Muscle of arm (tissue), 14 donors: ENCODE measurements at places on chromosomes 4 and X. TPM values are rescaled to one million over a fixed set of nuclear protein-coding genes. Genes with fewer than 3 reads are reported as not detected.

The ARHGAP36 gene
- 165 TPM for polyA plus RNA-seq

The SSX4B gene
- polyA plus RNA-seq = not detected

The CXCL13 gene
- polyA plus RNA-seq = 5.5 TPM

The SPANXN4 gene
- not detected for polyA plus RNA-seq

The PCDH7 gene
- 32.4 TPM for polyA plus RNA-seq

The STOX2 gene
- 5.1 TPM for polyA plus RNA-seq

The CXCL11 gene
- not detected for polyA plus RNA-seq

The CLCN4 gene
- polyA plus RNA-seq = not detected

The GAGE13 gene
- not detected for polyA plus RNA-seq

The TMEM129 gene
- polyA plus RNA-seq = 15.8 TPM

The ATP2B3 gene
- 0.21 TPM for polyA plus RNA-seq

The CLNK gene
- polyA plus RNA-seq = 0.31 TPM

The SLC6A14 gene
- polyA plus RNA-seq = not detected

DNA sequence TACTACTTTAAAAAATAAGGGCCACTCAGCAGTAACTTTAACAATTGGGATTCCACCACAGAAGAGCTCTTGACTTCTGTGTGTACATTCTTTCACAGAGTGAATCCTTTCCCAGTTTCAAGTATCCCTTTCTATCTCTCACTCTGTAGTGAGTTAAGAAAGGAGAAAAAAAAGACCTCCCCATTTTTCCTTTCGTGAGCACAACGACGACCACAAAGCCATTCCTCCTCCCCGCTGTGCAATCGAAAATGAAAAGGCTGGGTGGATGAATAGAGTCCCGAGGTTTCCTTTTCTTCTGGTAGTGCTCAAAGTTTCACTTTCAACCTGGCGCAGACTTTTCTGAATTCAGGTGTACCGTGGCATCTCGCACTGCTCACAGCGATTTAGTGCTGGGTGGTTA, 58.0 kb downstream of the TAB3 start:
- no peak for DNase-seq

- no peak for DNase-seq
Measured at GRCh38 chrX:716136-716535, 85.5 kb downstream of the SHOX start.

GRCh38 chr4:24917076-24917856, 4.4 kb upstream of the CCDC149 start:
- no peak for DNase-seq

DNA sequence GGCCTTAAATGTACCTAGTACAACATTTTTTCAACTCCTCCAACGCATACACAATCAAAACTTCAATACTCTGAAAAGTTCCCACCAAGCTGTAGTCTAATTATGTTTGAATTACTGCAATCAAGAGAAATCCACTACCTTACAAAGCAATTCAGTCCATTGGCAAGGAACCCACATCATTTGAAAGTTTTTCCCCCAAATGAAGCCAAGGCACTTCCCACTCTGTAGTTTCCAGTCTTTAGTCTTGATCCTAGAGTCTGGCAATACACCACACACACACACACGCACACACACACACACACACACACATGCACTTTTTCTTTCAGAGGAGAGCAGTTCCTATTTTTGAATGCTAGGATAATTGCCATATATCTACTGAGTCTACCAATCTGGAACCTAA, 79.6 kb downstream of the ANTXR2 start:
- no peak for DNase-seq

DNA sequence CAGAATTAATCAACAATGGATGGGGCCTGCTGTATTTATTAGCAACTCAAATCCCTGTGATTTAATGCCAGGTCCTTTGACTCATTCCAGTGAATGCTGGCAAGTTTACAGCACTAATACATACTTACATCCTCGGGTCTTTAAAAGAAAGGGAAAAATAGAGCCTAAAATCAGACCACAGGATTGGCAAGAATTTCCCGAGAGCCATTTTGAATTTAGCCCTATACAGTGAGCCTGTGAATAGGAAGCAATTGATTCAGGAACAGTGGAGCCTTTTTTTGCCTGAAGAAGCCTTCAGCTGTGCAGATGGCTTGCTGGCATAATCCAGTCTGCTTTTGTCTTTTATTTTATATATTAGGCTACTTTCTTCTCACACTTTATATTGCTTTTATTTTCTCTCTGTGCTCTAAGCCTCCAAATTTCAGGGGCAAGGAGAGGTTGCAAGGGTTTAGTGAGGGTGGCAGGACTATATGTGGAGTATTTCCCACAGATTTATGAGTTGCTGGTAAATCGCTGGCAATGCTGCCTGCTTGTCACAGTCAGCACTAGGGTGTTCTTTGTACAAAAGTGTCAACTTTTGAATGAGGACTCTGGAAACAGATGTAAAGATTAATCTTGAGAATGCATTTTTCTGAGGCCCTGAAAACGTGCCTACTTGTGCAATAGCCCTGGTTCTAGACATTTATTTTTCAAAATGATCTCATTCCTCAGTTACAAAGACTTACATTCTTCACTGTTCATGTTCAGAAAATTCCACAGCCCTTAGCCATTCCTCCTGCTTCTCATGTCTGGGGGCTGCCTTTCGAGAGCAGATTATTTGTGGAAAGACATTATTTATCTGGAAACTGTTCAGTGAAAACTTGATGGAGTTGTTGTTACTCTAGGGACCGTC, 303.5 kb downstream of the SPRY1 start:
- DNase-seq = peak; percentile 59

DNA sequence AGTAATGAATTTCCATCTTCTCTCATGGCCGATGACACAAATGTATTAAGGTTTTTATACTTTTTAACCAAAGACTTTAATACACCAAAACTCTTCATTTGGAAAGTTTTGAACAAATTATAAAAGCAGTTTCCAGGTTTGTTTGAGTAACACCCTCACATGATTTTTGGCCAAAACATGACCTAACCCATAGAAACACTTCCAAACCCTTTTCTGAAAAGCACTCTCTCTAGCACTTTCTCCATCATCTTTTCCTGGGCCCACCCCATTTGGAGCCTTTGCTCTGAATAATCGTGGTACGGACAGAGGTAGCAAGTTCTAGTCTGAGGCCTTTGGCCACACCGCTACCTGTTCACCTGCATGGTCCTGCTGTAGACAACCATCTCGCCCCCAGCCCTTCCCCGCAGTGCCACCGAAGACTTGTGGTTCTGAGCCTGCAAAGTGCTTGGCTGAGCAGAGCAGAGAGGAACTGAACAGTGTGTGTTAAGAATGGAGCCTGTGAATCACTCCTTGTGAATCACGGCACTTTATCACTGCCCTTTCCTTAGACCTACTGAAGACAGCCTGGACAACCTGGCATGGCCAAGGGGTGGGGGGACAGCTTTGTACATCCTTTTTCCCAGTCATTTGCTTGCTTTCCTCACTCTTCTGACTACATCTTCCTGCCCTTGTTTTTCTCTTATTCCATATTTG, 181.8 kb downstream of the PTTG2 start:
- no peak for DNase-seq

GRCh38 chr4:148345509-148345908, 96.7 kb downstream of the NR3C2 start:
- no peak for DNase-seq

DNA sequence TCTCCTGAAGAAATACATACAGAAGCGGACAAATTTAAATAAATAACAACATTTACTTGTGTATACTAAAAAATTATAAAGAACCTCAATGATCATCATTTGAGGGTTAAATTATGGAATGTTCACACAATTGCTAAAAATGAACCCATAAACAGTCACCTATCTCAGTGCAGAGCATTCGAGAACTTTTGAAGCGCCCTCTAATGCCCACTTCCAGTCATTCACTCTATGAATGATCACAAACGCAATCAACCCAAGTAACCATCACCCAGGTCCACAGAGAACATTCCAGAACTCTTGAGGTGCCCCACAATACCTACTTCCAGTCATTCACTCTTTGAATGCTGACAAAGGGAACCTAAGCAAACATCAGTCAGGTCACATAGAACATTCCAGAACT, 103.5 kb upstream of the PLAC1 start:
- no peak for DNase-seq

- no peak for DNase-seq
Measured at GRCh38 chr4:146061610-146062334, 113.7 kb upstream of the LSM6 start.

DNA sequence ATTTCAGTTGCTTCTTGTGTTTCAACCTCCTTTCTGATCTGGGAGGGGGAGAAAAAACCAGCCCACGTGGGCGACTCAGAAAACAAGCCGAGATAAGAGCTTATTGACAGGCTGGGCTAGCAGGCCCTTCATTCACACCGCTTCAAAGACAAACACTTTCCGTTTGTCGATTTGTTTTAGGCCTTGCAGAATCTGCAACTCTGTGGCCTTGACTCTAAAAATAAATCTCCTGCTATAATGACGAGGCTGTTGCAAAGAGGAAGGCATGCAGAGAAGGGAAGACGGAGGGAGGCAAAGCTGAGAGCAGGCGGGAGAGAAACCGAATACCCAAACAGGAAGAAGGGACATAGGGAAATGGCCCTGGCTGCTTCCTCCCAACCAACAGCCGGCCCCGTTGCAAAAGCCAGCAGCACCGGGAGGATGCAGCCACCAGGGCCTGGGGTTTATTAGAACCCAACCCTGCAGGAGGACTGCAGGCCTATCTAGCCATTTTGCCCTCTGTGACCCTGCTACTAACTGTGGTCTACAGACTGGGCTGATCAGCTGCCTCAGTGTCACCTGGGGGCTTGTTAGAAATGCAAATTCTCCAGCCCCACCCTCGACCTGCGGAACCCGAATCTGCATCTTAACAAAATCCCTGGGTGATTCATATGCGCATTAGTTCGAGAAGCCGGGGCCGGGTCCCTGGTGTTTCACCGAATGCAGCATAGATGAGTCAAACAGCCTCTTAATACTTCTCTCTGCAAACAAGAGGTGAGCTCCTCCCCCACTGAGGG, 325.5 kb downstream of the BCOR start:
- no peak for DNase-seq

GRCh38 chr4:160276785-160277325, 1174.0 kb downstream of the RAPGEF2 start:
- no peak for DNase-seq

DNA sequence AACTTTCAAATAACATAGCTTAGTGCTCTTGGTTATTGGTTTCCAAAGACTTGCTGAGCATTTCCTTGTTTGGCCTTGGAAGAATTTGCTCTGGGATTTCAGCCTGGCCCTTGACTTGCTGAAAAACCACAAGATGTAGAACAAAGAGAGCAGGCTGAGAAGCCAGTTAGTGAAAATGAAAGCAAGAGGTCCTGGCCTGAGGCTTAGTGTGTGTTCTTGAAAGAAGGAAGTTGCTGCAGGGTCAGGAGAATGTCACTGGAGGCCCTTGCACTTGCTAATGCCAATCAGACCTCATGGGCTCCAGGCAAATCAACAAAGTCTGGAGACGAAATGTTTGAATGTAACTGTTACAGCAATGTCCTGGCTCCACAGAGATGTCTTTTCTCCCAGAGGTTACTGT, 79.4 kb downstream of the SYNPO2 start:
- peak; percentile 49 for DNase-seq

GRCh38 chr4:7299010-7299907, 106.9 kb downstream of the SORCS2 start:
- no peak for DNase-seq

- no peak for DNase-seq
Measured at GRCh38 chr4:16113741-16114140, 29.9 kb upstream of the PROM1 start.

- no peak for DNase-seq
Measured at GRCh38 chr4:5979981-5980380, 38.2 kb downstream of the C4orf50 start.

DNA sequence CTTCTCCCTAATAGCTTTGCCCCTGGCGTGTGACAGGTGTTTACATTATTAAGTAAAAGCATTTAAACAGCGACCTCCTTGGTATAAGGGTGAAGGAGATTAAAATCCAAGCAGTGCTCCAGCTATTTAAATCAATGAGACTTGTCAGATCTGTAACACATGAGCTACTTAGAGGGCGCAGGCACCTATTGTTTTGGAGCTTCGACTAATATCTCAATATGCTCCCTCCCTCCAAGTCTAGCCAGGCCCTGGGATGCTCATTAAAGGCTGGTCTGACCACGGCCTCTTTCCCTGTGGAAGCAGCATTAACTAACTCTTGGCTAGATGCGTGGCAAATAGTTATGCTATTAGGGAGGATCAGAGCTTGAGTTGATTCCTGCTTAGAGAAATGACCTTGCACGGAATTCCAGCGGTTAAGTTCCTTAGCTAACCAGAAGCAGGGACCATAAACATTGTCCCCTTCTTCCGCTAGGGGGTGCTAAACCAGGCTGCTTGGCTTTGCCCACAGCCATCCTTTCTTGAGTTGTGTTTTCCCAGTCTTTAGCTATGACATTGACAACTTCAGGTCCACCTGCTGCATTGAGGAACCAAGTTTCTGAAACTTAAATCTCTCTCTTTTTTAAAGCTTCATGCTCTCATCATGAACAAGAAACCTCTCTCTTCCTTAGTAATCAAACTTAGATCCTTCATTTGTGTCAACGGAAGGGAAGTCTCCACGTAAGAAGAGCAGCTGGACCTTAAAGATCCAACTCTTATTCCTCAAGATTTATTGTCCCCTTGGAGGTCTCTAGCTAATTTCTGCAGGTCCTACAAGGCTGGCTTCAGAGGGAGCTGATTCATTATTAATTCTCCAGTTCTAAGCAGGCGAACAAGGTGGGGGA, 80.7 kb upstream of the IGFBP7 start:
- DNase-seq = no peak

DNA sequence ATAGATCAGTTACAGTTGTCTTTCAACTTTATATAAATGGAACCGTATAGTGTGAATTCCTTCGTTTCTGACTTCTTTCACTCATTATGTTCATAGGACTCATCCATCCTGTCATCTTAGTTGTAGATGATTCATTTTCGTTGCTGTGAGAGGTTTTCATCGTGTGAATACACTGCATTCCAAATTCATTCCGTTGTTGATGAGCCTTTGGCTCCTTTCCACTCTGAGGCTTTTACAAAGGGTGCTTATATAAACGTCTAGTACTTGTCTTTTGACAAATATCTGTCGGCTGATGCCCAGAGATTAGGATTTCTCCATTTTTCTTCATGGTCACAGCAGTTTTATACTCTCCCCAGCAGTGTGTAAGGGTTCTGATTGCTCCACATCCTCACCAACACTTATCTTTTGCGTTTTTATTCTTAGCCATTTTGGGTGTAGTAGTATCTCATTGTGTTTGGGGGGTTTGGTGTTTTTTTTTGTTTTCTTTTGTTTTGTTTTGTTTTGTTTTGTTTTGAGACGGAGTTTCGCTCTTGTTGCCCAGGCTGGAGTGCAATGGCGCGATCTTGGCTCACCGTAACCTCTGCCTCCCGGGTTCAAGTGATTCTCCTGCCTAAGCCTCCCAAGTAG, 48.6 kb downstream of the LRP2BP start:
- no peak for DNase-seq

DNA sequence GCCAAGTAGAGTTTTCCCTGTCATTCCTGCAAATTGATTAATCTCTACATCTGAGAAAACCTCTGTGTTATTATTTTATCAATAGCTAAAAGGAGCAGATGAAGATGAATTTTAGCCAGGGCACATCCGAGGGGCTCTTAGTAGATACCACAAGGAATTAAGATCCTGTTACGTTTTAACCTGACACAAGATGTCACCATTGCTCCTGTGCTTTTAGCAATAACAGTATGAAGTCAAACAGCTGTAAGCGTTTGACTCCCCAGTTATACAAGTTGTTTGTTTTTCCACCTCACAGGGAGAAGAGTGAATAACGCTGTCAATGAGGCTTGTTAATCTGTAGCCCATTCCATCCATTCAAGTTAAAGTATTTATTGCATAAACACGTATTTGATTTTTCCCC, 76.0 kb upstream of the AP1S2 start:
- peak; percentile 18 for DNase-seq

- no peak for DNase-seq
Measured at GRCh38 chrX:32293962-32294700, 917.2 kb downstream of the DMD start.
